Dermis microvascular lymphatic vessel endothelial cell (primary cell): ENCODE measurements at places on chromosomes 16 and 17. TPM values are rescaled to one million over a fixed set of nuclear protein-coding genes. Genes with fewer than 3 reads are reported as not detected.

Gene CACNG1
- total RNA-seq: not detected in 2 replicates

Gene SLC38A8
- not detected in 2 replicates for total RNA-seq

Gene SLC16A11
- total RNA-seq: 1.0 and 1.9 TPM in 2 replicates

Gene ZPBP2
- not detected in 2 replicates for total RNA-seq

Gene CCDC154
- 0.13 TPM in 2 replicates for total RNA-seq

Gene CDH16
- total RNA-seq: not detected in 2 replicates

Gene VAT1L
- 0.13 and 1.7 TPM in 2 replicates for total RNA-seq

Gene ABCA8
- under 0.01 and 0.13 TPM in 2 replicates for total RNA-seq

Gene USP43
- 0.13 TPM in 2 replicates for total RNA-seq

Gene FMNL1
- total RNA-seq: 2.6 and 2.9 TPM in 2 replicates

Gene GAS7
- 2.8 and 8.5 TPM in 2 replicates for total RNA-seq

Gene HS3ST3B1
- 0.64 and 2.8 TPM in 2 replicates for total RNA-seq

Gene LRRC3C
- not detected in 2 replicates for total RNA-seq

Gene ZG16
- total RNA-seq: not detected in 2 replicates
